ENCODE measurements at places on chromosomes 4 and X.

DNA sequence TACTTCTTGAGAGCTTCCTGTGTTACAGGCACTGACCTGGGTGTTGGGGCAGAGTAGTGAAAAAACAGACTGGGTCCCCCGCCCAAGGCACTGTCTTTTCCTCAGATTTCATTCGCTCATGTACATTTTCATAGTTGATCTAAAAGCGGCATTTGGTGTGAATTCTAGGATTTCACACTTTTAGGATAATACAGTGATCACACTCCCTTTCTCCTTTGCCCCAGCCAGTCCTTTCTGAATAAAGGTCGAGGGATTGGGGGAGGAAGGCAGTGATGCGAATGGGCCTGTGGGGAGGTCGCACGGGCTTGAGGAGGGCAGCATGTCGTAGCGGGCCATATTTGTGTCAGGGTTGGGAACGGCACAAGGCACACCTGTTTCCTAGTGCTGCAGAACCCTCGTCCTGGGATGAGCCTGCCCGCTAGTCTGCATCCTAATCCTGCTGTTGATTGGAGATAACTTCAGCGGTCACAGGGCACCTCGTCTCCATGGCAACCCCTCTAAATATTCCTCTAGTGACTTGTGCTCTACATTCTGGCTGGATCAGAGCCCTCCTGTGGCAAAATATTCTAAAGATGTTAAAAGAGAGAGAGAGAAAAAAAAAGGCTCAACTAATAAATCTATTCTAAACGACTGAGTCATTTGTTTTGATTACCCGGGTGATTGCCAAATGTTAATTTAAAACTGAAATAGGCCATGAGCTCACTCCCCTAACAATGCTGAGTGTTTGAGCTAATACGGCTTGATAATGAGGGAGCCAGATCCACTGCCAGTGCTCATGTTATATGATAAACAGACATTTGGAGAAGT, 21.8 kb downstream of the FHL1 start:
- no peak for DNase-seq

GRCh38 chr4:156765277-156765676, 206.3 kb downstream of the PDGFC start:
- no peak for DNase-seq

DNA sequence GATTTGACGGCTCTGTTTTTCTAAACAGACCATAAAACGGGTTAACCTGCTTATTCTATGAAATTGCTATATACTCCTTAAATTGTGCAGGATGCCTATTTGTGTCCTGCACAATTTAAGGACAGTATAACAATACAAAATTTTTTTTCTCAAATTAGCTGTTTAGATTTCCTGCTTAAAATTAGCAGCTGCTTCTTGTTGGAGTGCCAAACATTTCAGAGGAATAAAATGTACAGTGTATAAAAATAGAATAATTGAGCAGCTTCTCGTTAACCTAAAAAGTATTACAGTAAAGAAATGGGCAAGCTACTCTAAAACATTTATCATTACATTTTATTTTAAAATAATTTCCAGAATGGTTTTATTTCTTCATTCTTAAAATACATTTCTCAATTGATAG, 100.5 kb downstream of the PPA2 start:
- DNase-seq: no peak

DNA sequence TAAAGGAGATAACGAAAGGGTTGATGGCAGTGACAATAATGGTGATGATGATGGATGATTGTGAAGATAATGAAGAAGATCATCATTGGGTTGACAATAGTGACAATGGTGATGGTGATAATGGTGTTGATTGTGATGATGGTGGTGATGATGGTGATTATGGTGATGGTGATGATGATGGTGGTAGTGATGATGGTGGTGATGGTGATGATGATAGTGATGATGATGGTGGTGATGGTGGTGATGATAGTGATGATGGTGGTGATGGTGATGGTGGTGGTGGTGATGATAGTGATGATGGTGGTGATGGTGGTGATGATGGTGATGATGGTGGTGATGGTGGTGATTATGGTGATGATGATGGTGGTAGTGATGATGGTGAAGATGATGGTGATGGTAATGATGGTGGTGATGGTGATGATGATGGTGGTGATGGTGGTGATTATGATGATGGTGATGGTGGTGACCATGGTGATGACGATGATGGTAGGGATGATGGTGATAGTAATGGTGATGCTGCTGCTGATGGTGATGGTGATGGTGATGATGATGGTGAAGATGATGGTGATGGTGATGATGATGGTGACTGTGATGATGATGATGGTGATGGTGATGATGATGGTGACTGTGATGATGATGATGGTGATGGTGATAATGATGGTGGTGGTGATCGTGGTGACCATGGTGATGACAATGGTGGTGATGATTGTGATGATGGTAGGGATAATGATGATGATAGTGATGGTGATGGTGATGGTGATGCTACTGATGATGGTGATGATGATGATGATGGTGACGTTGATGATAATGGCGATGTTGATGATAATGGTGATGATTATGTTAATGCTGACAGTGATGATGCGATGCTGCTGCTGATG, 61.6 kb upstream of the NKX1-1 start:
- DNase-seq: no peak

- no peak for DNase-seq
Measured at GRCh38 chrX:21382715-21383114, 8.5 kb downstream of the CNKSR2 start.

DNA sequence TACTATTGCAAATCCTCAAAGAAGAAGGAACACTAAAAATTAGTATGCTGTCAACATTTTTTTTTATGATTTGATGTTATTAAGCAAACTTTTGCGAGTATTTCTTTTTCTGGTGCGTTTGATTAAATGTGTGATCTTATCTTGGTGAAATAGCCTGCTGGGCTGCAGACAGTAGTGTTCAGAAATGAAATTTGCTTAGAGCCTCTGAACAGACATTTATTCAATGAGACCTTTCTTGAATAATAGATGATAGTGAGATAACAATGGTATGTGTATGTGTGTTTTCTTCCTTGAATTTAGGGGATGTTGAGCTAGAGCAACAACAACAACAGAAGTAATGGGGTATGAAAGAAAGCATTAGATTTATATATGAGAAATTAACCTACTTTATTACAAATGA, 12.7 kb downstream of the ADGRL3 start:
- DNase-seq: no peak

GRCh38 chr4:48370260-48371134, 29.2 kb downstream of the SLAIN2 start:
- DNase-seq: no peak

GRCh38 chr4:183214912-183215488, 105.1 kb downstream of the CLDN22 start:
- DNase-seq: no peak

GRCh38 chrX:115561605-115562479, 868 bp downstream of the PLS3 start:
- DNase-seq: no peak

DNA sequence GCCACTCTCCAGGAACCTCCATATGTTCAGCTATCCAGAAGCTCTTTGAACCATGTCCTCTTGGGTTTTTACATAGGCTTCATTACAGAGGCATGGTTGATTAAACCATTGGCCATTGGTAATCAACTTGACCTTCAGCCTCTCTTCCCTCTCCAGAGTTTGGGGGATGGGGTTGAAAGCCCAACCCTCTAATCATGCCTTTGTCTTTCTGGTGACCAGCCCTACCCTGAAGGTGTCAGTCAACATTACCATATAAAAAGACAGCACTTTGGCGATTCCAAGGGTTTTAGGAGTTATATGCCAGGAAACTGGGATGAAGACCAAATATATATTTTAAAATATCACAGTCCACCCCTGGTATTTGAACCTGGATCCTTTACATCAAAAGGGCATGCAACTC, 222.5 kb downstream of the CHIC1 start:
- DNase-seq: no peak

- DNase-seq: no peak
Measured at GRCh38 chr4:80016506-80016905, 56.5 kb downstream of the ANTXR2 start.

GRCh38 chr4:148795156-148795864, 353.1 kb upstream of the NR3C2 start:
- no peak for DNase-seq

DNA sequence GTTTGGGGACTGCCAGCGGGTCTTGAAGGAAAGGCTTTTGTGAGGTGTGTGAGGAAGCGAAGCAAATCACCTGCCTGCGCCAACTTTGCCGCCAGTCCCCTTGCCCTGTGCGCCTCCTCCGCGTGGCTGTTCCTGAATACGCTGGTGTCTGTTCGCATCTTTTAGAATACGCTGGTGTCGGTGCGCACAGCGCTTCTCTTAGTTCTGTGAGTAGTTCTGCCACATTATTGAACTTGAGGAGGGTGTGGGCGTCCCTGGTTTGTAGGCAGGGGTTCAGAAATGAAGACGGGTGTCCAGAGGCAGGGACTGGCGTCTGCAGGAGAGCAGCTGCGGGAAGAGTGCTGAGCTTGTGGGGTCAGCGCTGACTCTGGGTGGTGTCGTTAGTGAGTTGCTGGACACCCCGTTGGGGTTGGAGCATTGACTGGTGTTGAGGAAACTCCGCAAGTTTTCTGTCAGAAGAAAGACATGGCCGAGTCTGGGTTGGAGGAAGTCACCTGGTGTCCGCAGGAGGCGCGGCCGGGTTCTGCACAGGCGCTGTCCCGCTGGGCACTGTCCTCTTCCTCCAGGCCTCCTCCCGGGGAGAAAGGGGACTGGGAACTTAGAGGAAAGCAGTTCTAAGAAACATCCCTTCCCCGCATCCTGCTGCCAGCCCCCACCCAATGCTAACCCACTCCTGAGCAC, 930 bp downstream of the ZNF718 start:
- DNase-seq: peak; percentile 36

DNA sequence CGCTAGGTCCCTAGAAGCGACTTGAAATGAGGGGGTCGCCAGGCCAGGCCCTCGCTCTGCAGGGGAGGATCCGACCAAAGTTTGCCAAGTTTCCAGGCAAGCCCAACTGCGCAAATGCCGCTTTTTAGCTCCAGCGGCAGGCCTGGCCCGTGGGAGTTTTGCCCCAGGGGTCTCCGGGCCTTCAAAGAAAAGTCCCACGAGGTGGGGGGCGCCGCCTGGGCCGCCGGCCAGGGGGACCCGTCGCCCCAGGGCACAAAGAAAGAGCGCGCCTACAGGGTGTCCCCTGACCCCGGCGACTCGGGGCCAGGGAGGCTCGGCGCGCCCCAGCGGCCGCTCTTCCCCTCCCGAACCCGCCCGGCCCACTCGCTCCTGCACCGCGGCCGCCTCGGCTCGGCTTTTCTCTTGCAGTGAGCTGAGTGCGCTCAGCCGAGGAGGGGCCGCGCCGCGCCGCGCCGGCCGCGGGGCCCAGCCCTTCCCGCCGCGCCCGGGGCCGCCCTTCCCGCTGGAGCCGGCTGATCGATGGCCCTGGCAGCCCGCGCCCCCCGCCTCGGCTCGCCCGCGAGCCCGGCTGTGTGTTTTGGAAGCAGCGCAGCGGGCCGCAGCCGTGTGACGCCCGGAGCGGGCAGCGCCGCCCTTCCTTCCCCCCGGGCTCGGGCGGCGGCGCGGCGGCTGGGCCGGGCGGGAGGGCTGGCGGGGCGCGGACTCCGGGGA, 754 bp upstream of the KLF3 start:
- DNase-seq: peak; percentile 66

DNA sequence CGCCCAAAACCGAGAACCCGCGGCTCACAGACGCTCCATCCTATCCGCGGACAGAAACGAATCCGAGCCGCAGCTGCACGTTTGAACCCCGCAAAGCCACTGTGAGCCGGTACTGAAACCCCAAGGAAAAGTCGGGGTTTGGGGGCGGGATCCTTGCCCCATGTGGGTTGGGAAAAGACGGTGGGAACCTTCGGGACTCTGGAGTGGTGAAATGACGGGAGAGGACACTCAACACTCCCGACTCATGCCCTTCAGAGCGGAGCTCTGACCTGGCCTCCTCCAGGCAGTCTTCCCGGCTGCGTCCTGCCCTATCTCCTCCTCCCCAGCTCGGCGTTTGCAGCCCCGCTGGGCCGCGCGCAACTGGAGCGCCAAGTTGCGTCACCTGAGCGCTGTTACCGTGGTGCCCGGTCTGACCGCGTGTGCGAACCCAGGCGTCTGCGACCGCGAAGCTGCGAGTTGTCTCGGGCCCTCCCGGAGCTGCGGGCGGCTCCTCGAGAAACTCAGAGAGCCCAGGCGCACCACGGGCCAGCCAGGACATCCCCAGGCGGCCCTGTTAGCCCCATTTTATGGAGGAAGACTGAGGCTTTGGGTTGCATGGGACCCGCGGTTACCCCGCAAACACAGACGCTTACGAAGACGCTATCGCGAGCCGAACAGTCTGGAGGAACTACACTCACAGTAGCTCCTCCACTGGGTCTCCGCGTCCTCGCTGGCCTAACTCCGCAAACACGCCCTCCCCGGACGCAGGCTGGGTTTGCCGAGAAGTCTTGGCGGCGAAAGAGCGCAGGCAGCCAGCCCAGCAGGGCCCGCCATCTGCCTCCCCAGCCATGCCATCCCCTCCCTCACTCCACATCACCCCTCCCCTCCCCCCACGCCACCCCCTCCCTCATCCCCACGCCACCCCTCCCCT, 20.3 kb upstream of the HMX1 start:
- DNase-seq: no peak

GRCh38 chr4:22850630-22851029, 157.9 kb downstream of the GBA3 start:
- DNase-seq: no peak

- no peak for DNase-seq
Measured at GRCh38 chr4:77852892-77853495, 9.6 kb upstream of the MRPL1 start.

- no peak for DNase-seq
Measured at GRCh38 chrX:29172880-29173279, 585.6 kb downstream of the IL1RAPL1 start.

- DNase-seq: no peak
Measured at GRCh38 chr4:2813446-2814405, 20.8 kb downstream of the SH3BP2 start.

DNA sequence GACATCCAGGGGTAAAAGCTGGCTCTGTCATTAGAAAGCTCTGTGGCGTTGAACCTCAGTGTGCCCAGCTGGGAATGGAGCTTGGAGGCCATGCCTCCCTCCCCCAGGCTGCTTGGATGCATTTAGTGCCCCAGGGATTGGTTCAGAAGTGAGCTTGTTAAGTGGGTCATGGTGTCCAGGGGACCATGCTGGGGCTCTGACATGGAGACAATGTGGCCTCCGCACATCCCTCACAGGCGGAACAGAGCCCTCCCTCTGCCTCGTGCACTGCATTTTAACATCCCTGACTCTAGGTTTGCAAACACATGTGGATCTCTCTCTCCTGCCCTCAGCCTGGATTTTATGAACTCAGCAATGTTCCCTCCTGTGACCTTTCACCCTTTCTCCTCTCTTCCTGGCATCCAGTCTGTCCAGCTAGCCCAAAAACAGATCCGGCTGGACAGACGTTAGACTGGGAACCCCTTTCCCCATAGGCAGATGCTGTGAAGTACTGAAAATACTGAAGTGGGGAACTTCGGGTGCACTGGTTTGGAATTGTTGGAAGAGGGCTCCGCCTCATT, 81.5 kb downstream of the SORCS2 start:
- DNase-seq: no peak

GRCh38 chrX:9538544-9539045, 73.7 kb downstream of the TBL1X start:
- no peak for DNase-seq
